ENCODE measurements at places on chromosomes 5 and 9. TPM values are rescaled to one million over a fixed set of nuclear protein-coding genes. Genes with fewer than 3 reads are reported as not detected.
A peak's percentile ranks its signal among the peaks of the same experiment; 100 is the strongest.

LECT2 gene
- total RNA-seq, result not detected

ZFP2 gene
- total RNA-seq, result not detected

PRRC2B gene
- 33.1 TPM for total RNA-seq

NRG2 gene
- total RNA-seq, result 0.14 TPM

TMEM174 gene
- not detected for total RNA-seq

TAF11L2 gene
- total RNA-seq, result not detected

IL11RA gene
- total RNA-seq, result 12.4 TPM

GRCh38 chr5:93273176-93273575, 307.8 kb downstream of the NR2F1-AS1 start:
- DNase-seq, result peak; percentile 14

DNA sequence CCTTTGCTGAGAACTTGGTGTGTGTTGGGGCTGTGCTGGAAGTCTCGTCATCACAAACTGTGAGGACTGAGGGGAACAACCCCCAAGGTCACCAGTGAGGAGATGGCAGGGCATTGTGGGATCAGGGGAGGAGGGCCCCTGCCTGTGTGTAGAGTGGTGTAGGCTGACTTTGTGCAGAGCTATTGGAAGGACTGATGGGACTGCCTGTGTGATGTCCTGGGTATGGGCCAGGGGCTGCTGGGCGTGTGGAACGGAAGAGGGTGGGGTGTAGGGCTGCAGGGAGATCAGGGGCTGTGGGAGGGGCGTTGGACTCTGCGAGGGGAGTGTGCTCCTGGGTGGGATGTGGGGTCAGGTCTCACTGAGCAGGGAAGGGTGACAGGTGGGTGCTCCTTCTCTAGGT, 3.6 kb downstream of the WNK2 start:
- no peak for DNase-seq

DNA sequence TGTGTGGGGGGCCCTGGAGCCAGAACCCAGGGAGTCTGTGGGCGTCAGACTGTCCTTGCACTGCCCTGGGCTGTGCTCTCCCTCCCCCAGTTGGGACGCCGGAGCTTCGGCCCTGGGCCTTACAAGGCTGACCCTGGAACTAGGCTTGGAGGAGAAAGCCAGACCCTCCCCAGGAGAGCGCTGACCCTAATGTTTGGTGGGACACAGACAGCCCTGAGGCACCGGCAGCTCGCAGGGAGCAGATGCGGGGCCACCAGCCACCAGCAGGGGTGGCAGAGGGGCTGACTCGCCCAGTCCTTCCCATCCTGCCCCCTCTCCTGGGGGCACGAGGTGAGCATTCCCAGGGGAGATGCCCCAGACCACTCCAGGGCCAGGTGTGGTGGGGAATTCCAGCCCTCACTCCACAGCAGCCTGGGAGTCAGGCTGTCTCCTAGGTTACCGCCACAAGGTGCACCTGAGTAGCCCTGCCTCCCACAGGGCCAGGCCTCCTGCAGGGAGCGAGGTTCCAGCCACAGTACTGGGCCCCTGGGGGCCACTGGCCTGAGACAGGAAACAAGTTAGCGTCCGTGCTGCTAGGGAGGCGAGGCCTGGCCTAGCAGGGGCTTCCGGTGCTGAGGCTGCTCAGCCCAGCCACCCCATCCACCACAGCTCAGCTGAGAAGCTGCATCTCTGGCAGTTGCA, 134.6 kb downstream of the OLFM1 start:
- DNase-seq, result no peak

DNA sequence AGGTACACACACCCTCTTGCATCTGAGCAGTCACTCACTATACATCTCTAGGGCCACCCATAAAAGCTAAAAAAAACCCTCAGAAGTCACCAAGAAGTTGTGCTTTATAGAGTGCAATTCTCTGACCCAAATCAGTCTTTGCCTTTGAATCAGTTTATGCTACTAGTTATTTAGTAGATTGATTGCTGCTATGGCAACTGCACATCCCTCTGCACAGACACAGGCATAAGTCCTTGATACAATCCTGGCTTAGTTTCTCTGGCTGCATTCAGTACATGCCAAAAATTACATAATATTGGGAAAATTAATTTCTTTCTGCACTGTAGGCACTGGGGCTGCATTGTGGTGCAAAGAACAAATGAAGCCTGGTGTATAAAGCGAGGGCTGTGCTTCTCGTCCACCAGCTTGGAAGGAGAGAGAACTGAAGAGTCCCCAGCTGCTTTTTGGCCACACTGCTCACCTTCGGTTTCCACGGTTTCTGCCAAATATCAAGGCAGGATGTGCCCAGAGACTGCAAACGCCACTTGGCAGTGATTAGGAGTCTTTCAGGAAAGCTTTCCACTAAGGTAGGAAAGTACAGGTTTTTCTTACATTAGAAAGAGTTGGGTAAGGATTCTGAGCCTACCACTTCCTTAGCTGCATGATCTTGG, 258.4 kb downstream of the ELAVL2 start:
- DNase-seq, result no peak

DNA sequence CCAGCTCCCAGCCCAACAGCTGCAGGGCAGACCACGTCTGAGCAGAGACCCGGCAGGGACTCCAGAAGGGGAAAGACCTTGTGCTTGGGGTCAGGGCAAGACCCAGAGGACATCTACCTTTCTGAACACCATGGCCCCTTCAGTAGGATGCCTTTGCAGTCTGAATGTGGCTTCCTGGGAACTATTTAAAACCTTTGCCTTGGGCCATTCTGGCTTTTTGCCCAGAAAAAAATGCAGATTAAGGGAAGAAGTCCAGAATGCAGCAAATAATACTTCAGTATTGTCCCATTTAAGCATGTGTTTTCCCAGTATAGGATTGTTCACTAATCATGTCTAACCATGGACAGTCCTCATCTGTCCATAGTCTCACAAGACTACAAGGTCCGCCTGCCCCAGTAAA, 67.5 kb upstream of the ERCC6L2 start:
- DNase-seq, result no peak

DNA sequence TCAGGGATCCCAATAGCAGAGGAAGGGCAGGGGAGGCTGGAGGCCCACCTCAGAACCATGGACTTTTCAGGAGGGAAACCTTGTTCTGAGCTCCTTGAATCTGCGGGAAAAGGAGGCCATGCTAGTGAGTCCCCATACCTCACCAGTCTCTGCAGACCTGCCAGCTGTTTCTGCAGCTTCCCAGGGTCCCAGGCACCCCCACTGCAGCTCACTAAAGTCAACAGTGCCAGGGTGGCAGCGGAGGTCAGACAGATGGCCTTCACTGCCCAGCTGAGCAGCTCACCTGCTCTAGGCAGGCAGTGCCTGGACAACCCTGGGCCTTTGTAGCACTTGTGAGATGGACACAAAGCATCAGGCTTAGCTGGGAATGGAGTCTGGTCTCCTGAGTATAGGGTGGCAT, 4.4 kb upstream of the SLC27A4 start:
- no peak for DNase-seq

DNA sequence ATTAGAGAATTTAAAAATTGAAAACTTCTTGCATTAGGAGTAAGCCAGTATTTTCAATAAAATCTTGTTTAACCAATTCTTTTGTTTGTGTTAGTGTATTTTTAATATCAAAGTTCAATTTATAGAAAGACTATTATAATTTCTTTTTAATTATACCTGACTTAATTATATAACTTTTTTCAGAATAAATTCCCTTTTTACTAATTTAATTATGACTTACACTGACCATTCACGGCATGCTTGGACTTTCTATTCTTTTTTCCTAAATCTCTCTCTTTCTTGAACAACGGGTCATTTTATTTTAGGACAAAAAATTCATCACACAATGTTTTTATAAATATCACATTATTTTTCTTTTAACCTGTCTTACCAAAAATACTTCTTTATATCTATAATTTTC, 555.3 kb upstream of the PTGER4 start:
- no peak for DNase-seq

- DNase-seq, result peak; percentile 11
Observed at GRCh38 chr9:84002344-84002743, 21.7 kb downstream of the RMI1 start.

GRCh38 chr9:33817327-33818166, 587 bp downstream of the UBE2R2 start:
- peak; percentile 64 for DNase-seq

DNA sequence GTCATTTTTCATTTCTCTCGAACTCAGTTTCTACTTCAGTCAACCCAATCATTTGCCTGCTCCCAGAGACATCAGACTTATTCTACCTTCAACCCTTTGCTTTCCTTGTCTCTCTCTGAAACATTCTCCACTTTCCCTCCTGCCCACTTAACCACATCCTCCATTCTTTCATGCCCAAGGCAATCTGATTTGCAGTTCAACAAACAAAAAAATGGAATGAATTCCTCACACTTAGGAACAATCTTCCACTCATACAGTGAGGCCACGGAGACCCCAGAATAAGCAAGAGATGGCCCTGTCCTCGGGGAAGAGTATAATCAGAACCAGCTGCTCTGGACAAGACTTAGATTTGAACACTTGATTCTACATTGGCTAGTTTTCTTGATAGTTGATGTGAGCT, 180.5 kb downstream of the RFK start:
- DNase-seq, result peak; percentile 28

- DNase-seq, result peak; percentile 12
Observed at GRCh38 chr9:20884985-20885593, 146.4 kb downstream of the HACD4 start.

DNA sequence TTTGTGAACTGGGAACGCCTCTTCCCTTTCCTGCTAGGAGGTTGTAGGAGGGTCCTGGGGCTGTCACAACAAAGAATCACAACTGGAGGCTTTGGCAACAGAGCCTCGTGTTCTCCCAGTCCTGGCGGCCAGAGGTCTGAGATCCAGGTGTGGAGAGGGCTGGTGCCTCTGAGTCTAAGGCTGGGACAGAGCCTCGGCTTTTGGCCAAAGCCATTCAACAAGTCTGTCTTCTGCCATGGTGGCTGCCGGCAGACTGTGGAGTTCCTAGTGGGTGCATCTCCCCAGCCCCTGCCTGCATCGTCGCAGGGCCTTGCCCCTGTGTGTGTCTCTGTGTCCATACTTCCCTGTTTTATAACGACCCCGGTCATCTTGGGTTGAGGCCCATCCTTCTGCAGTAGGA, 9.5 kb upstream of the IRX4 start:
- DNase-seq, result no peak

DNA sequence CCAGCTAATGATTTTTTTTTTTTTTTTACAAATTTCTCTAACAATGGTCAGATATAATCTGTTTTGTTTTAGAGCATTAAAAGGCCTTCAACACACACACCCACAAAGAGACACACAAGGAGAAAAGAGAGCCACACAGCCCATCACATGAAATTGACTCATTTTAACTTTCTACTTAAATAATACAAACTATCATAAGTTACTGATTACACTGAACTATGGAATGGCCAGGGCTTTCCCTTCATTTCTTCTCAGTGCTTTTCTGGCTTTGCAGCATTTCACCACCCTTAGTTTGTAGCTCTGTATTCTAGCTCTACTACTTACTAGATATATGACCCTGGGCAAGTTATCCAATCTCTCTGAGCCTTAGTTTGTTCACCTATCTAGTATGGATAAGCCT, 13.2 kb downstream of the REEP5 start:
- no peak for DNase-seq

DNA sequence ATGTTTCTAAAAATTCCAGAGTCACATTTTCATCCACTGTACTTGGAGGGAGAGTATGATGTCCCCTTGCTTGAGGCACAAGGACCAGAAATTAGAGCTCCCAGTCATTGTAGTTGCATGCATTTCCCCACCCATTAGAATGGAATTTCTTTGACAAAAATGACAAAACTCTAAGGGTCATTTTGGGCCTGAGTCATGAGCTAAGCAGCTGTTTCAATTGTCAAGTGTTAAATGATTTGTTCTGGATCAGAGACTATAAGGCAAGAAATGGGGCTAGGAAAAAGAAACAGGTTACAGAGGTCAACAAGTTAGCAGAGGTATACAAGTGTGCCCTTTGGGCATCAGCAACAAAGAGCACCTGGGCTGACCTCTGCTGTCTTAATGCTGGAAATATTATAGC, 131.2 kb upstream of the IQGAP2 start:
- no peak for DNase-seq

DNA sequence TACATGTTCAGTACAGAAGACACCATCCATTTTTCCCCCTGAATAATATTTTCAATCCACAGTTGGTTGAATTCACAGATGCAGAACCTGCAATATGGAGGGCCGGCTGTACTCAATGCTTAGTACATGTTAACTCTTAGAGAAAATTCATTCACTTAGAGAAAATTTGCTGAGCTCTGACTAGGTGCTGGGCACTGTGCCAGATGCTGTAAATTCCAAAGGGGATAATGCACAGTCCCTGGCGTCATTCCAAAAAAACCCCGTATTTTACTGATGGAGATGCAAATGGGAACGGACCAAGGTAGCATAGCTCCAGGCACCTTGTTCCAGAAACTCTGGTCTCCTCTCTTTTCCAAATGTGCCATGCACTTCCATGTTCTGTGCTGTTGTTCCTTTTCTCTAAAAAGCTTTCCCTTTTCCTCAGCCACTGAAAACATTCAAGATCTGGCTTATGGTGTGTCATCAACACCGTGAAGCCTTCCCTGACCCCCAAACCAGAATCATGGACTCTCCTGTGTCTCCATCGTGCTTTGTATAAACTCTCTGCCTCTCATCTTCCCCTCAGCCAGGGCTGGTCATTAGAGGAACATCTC, 55.7 kb upstream of the COL15A1 start:
- DNase-seq, result no peak

GRCh38 chr5:154044581-154044980, 5.8 kb downstream of the MFAP3 start:
- no peak for DNase-seq

- no peak for DNase-seq
Observed at GRCh38 chr5:158026304-158027031, 167.5 kb upstream of the CLINT1 start.

- no peak for DNase-seq
Observed at GRCh38 chr5:53463909-53464621, 16.4 kb upstream of the FST start.

- DNase-seq, result no peak
Observed at GRCh38 chr9:98986866-98987651, 43.4 kb downstream of the COL15A1 start.

GRCh38 chr5:62938927-62939326, 360.3 kb downstream of the LRRC70 start:
- no peak for DNase-seq

- no peak for DNase-seq
Observed at GRCh38 chr9:20701060-20701459, 17.0 kb downstream of the FOCAD start.

DNA sequence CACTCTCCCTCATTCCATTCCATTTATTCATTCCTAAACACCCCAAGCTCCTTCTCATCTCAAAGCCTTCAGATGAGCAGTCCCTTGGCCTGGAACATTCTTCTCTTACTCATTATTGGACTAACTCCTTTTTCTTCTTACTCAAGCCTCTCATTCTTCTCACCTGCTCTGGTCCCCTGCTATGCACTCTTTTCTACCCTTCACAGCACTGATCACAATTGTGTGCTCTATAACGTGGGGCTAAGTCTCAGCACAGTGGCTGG, 212.4 kb downstream of the MAPKAP1 start:
- no peak for DNase-seq

GRCh38 chr5:89728750-89729149, 680.8 kb downstream of the CETN3 start:
- no peak for DNase-seq

- no peak for DNase-seq
Observed at GRCh38 chr9:120891884-120892747, 15.1 kb upstream of the PHF19 start.
